Ascending aorta (tissue), 2 donors: ENCODE measurements at places on chromosomes 6 and 20. TPM values are rescaled to one million over a fixed set of nuclear protein-coding genes. Genes with fewer than 3 reads are reported as not detected.
A peak's percentile ranks its signal among the peaks of the same experiment; 100 is the strongest.

The TMEM244 gene
- total RNA-seq, result not detected

DNA sequence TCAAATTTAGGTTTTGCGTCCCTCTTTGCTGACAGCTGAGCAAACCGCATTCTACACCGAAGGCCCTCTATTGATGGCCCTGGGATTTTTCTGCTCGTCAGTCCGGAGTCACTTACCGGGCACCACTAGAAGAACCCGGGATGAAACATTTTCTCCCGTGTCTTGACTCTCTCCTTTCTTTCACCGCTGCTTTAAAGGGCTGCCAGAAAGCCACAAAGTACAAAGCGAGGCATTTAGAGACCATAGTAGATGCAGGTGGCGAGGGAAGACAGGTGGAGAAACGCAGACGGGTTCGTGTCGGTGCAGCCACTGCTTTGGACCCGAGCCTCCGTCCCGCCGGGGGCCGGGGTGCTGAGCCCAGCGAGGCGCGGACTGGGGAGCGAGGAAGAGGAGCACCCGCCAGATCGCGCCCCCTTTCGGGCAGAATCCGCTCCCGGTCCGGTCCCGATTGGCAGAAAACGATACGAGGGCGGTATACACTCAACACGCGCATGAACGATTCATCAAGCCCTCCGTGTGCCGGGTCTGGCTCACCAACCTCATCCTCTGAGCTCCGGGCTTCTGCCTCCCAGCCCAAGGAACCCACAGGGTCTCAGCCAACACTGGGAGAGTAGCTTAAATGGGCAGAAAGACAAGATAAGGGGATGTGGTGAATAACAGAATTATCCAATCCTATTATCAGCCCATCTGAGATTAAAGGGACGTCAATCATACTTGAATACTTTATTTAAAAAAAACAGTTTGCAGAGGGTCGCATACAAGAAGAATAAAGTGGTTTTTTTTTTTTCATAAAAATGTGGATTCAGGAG is 84.9 kb downstream of the TRIM27 start:
- DNase-seq, result peak; percentile 30

DNA sequence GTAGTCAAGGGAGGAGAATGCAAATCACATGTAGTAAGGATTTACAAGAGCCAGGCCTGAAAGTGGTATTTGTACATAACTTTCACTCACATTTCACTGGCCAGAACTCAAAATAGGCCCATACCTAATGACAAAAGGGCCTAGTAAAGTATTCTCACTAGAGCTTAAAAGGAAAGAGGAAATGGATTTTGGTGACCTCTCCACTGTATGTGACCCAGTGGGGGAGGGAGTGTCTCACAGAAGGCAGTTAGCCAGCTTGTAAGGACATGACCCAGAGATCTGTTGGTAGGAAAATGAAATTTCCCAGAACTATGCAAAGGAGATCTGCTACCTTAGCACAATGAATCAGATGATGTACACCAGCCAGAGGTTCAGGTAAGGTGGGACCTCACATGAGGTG is 124.4 kb downstream of the PTPRT start:
- no peak for DNase-seq

DNA sequence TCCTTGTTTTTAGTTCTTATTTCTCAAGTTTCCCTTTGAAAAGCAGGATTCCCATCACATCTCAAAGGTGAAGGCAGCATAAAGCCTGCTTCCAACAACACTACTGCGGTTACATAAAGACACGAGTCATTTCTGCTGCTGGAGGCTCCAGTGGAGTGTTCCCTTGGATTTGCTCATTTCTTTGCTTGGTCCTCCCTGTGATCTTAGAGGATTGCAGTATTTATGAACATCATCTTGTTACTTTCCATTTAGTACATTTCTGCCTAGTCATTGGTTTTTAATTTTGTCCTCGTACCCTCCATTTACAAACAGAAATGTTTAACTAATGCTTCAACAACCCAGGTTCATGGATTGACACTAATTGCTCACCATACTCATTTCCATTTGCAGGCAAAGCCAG is 298.8 kb downstream of the ZNF217 start:
- no peak for DNase-seq

GRCh38 chr6:69084746-69085335 is 449.8 kb downstream of the ADGRB3 start:
- DNase-seq, result no peak

GRCh38 chr6:85191656-85192055 is 258.2 kb upstream of the NT5E start:
- DNase-seq, result no peak

The PRPH2 gene
- total RNA-seq, result 0.11 TPM

The PTGIS gene
- 288 TPM for total RNA-seq

The CFAP206 gene
- total RNA-seq, result 1.4 TPM

DNA sequence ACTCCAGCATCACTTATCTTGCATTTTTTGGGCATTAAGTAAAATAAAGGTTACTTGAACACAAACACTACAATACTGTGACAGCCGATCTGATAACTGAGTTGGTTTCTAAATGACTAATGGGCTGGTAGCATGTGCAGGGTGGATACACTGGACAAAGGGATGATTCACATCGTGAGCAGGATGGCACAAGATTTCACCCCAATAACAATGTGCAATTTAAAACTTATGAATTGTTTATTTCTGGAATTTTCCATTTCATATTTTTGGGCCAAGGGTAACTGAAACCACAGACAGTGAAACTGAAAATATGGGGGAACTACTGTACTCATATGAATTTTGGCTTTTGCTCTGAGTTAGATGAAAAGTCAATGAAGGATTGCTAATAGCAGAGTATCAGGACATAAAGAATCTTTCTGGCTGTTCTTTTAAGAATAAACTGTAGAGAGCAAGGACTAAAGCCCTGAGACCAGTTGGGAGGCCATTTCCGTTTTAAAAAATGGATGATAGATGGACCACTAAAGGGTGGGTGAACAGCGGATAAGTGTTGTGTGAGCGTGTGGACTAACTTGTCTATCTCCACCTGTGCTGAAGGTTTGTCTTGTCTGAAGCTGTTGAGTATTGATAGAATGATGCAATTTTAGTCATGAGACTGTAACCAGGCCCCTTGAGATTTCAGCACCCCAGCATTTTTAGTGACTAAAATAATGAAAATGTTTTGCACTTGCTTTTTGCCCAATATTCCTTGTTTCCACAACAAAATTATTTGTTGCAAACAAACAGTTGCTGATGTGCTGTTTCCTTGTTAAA is 8.2 kb downstream of the SPINT3 start:
- no peak for DNase-seq

DNA sequence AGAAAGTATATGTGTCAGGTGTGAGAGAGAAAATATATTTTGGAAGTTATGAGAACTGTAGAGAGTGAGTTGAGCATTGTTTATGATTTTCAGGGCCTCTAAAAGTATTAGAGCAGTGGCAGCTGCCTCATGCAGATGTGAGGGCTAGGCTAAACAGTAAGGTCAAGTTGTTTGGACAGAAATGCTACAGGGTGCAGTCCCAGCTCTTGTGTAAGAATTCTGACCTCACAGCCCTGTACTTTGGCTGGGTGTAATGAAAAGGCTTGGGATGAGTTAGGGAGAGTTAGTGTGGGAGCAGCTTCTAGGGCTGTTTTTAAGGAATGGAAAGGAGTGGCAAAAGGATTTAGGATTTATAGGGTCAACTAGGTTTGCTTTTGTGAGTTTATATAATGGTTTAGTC is 764.8 kb upstream of the ADGRB3 start:
- no peak for DNase-seq

The MAD2L1BP gene
- 15.0 TPM for total RNA-seq

GRCh38 chr20:24895898-24896658 is 53.0 kb upstream of the CST7 start:
- DNase-seq, result no peak

DNA sequence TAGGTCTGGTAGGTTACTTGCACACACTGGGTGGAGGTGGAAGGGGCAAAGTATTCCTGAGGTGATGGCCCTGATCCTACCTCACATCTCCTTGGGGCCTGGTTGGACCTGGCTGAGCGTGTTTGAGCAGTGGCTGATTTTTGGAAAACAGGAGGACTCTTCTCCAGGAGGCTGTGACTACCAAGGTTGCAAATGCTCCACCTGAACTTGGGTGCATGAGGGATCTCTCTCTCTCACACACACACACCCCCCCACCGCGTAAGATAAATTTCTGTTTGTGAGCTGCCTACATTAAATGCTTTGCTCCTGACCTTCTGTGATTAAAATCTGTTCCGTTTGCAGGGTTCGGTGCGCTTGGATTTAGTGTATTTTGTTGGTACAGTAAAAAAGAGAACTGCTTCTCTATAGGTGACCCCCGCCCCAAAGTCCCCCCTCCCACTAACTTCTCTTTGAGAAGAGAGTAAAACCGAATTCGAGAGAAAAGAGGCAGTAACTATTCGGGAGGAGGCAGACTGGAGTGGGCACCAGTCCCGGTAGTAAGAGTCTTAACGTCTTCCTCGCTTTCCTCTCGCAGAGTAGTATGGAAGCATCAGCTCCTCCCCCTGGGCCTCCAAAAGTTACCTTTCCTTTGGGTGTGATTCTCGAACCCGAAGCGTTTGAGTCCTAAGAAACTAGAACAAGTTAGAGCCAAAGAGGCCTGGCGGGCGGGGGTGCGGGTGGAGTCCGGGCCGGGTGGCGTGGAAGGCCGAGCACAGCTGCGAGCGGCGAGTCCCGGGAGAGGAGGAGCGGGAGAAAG is 585 bp upstream of the DSE start:
- peak; percentile 11 for DNase-seq

DNA sequence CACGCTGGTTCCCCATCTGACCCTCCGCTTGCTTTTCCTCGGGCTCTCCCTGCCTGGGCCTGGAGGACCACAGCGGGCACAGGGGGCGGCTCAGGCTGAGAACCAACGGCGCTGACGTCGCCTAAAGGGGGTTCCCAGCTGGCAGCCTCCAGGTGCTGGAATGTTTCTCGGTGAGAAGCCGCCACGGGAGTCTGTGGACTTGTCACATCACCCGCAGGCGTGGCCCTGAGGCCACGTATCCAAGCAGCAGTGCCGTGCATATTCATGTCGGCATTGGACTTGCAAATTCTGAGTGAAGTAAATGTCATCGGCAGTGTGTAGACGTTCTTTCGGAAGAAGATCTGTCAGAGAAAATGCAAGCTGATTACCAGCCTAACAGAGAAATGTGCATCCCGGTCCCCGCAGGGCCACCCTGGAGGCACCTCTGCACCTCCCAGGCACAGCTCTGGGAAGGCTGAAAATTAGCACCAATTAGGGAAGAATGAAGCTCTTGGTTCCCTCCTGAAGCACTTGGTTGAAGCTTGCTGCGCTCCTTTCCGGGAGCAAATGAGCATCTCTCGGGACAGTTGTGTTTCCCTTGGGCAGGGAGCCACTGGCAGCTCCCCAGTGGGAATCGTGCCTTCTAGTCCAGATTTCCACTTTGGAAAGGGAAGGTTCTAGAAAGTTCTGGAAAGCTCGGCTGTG is 24.3 kb downstream of the NTSR1 start:
- DNase-seq, result no peak

GRCh38 chr20:53162251-53162835 is 190.2 kb downstream of the TSHZ2 start:
- peak; percentile 64 for DNase-seq

The CST4 gene
- not detected for total RNA-seq

The MLIP gene
- not detected for total RNA-seq

DNA sequence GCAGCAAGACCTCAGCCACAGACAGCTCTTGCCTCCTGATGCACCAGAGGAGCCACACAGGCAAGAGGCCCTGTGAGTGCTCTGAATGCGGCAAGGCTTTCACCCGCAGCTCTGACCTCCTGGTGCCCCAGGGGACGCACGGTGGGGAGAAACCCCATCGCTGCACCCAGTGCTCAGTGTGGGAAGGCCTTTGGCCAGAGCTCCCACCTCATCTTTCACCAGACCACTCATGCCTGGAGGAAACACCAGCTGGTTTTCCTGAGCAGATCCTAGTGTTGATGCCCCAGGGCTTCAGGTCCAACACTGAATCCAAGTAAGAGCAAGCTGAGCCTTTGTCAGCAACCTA is 37.0 kb upstream of the XRN2 start:
- no peak for DNase-seq

DNA sequence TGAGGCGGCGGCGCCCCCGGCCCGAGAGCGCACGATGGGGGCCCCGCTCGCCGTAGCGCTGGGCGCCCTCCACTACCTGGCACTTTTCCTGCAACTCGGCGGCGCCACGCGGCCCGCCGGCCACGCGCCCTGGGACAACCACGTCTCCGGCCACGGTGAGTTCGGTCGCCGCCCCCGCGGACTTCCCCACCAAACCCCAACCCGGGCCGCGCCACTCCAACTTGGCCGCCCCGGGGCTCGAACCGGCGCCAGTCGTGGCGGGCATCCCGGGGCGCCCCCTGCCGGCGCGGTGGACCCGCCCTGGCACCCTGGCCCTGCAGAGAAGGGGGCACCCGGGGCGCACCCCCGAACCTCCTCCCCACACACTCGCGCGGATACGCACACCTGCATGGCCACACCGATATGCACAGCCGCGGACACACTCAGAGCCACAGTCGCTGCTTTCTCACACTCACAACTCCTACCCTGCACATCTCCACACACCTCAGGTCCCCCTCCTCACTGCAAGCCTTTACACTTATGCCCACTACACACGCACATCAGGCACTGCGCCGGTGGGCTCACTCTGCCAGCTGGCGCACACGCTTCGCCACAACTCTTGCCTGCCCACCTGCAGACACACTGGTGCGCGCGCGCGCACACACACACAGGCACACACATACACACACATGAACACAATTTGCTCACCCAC is 535 bp downstream of the VSTM2L start:
- no peak for DNase-seq

DNA sequence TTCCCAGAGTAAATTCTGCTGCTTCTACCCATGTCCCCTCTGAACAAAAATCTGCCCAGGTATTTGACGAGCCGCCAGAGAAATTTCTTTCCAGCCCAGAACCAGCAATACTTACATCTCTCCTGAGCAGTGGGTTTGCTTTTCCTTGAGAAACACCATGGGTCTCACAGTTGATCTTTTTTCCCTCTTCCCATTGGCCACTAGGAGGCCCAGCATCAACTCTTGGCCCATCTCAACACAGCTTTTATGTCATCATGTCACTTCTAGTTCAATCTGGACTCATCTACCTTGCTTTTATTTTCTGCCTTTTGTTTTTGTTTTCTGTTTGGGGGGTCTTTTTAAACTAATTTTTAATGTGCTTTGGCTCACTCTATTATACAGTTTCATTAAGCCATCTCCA is 18.8 kb downstream of the MAFB start:
- no peak for DNase-seq

The CDH26 gene
- total RNA-seq, result not detected

DNA sequence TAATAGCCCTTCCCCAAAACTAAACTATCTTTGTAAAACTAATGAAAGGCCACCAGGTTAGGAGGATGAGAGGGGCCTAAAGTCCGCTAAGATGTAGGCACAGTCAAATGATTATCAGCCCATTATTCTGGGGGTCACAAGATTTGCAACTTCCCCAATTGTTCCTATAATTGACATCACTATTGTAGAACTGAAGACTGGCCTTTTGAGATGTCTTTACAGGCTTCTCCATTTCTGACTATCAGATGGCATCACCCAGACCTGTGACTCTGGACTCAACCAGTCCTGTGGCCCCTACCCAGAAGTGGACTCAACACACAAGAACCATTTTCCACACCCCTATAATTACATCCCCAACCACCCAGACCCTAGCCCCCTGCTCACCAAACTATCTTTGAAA is 61.5 kb upstream of the MAP7 start:
- no peak for DNase-seq

The CYP39A1 gene
- 1.4 TPM for total RNA-seq

The CEP57L1 gene
- 1.1 TPM for total RNA-seq

- no peak for DNase-seq
Observed at GRCh38 chr6:128471907-128472306, 48.5 kb downstream of the PTPRK start.
